ENCODE measurements at places on chromosomes 7 and 10. TPM values are rescaled to one million over a fixed set of nuclear protein-coding genes. Genes with fewer than 3 reads are reported as not detected.

The ANXA8 gene
- 3.0 TPM for total RNA-seq

The ZNF777 gene
- total RNA-seq: 8.4 TPM

The CPA4 gene
- 0.77 TPM for total RNA-seq

The MKX gene
- total RNA-seq: 0.15 TPM

The CC2D2B gene
- 0.45 TPM for total RNA-seq

The FFAR4 gene
- 0.07 TPM for total RNA-seq

Data from left ventricle myocardium superior (tissue), 1 donor.